ENCODE measurements at places on chromosomes 1 and 21. TPM values are rescaled to one million over a fixed set of nuclear protein-coding genes. Genes with fewer than 3 reads are reported as not detected.
A peak's percentile ranks its signal among the peaks of the same experiment; 100 is the strongest.

DNA sequence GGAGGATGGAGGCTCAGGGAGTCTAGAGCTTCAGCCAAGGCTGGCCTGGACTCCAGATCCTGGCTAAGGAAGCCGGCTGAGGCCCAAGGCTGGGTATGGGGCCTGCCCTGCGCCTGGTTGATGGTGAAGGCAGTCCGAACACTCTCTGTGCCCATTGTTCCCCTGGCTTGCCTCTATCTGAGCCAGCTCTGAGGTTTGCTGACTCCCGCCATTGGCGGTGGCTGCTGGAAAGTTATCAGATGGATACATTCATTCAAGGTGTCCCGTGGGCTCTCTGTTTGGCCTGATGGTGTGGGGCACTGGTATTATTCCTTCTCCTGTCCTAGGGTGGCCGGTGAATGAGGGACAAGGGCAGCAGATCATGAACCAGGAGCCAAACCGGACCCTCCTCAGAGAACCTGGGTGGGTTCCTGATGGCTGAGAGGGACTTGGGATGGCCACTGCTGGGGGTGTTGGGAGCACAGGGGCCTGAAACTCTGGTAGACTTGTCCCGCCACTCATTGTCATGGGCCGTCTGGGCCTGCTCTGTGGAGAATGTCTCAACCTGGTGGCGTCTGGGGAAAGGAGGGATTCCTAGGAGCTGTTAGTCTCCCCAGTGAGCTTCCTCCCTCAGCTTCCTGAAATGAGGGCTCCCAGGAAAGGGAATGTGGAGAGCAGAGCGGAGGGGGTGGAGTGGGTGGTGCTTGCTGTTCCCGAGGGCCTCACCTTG lies 22.2 kb downstream of the SLC26A9 start:
- peak; percentile 35 for DNase-seq

GRCh38 chr1:243294723-243295121 lies 38.9 kb downstream of the SDCCAG8 start:
- no peak for DNase-seq

- DNase-seq: no peak
Observed at GRCh38 chr1:150173141-150173585, 23.4 kb downstream of the PLEKHO1 start.

GRCh38 chr1:107648071-107648470 lies 316.9 kb downstream of the VAV3 start:
- no peak for DNase-seq

- no peak for DNase-seq
Observed at GRCh38 chr21:36487641-36488307, 7.9 kb upstream of the CLDN14 start.

DNA sequence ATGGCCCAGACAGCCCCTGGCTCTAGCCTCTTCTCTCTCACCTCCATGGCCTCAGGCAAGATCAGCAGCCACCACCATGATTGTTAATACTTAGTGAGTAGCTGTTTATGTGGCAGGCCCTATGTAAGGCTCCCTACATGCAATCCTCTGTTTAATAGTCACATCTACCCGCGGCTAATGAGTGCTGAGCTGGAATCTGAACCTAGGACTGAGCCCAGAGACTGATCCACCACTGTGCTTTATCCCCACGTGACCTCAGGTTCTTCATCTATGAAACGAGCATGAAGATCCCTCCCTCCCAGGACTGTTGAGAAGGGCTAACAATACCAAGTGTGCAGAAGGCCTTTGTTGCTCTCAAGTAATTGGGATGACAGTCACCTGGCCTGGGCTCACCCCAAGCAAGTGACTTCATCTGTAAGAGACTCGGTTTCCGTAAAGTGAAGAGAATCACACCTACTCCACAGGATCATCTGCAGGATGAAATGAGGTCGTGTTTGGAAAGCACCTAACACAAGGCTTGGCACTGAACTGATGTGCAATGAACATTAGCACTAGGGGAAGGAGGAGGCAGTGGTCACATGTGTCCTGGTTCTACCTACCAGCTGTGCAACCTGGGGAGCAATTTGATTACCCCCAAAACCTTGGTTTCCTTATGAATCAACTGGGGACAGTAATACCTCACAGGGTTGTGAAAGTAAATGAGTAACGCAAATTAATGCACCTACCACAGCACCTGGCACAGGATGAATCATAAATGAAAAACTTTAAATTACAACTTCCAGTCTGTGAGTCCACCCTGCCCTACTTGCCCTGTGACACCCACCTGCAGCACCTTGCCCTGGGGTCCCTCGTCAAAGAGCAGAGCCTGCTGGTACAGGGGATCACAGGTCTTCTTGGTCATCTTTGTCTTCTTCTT lies 37.2 kb downstream of the RIMS3 start:
- no peak for DNase-seq

OR2AK2 gene
- 0.55 TPM for total RNA-seq

Measured in sigmoid colon (tissue), 7 donors.